ENCODE measurements at places on chromosomes 2 and 18. TPM values are rescaled to one million over a fixed set of nuclear protein-coding genes. Genes with fewer than 3 reads are reported as not detected.

POTEJ gene
- not detected for polyA plus RNA-seq

FAM210A gene
- polyA plus RNA-seq, result 15.2 TPM

BUB1 gene
- polyA plus RNA-seq, result 2.0 TPM

LIPG gene
- 1.2 TPM for polyA plus RNA-seq

RAB6C gene
- 0.24 TPM for polyA plus RNA-seq

CABLES1 gene
- 3.6 TPM for polyA plus RNA-seq

UGT1A3 gene
- not detected for polyA plus RNA-seq

EFHD1 gene
- 6.5 TPM for polyA plus RNA-seq

LRRC30 gene
- not detected for polyA plus RNA-seq

LBX2 gene
- 0.72 TPM for polyA plus RNA-seq

KCNE4 gene
- polyA plus RNA-seq, result 2.1 TPM

NYAP2 gene
- polyA plus RNA-seq, result 0.09 TPM

GKN2 gene
- polyA plus RNA-seq, result not detected

FIGN gene
- 4.1 TPM for polyA plus RNA-seq

Measured in adrenal gland (tissue), 19 donors.